ENCODE measurements at places on chromosomes 5 and 9. TPM values are rescaled to one million over a fixed set of nuclear protein-coding genes. Genes with fewer than 3 reads are reported as not detected.

The PDCD1LG2 gene
- total RNA-seq: 0.26 TPM

DNA sequence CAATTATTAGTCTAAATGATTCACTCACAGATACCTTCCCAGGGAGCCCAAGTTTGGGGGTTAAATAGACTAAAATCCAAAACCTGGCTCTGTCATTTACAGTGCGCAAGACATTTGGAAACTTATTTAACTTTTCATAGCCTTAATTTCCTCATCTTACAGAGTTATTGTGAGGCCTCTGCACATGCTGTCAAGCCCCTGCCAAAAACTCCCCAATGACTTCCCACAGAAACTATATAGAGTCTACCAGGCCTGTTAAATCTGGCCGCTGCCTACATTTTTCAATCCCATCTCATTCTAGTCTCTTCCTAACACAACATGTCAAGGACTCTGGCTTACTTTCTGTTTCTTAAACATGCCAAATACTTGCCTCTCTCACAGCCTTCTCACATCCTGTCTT lies 412.5 kb downstream of the ELAVL2 start:
- DNase-seq: no peak

DNA sequence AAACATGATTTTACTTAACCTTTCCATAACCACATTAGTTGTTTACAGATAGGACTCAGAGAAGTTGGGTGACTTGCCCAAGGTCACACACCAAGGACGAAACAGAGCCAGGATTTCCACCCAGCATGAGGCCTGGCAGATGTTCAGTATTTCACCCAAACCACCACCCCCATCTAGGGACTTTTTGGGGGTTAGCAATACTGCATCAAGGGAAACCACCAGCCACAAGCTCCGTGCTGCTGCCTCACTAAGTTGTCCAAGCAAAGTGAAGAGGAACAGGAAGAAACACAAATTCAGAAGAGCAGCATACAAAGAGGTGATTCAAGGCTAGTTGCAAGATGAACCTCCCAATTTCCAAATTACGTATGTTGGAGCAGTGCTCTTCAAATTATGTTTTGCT lies 219.6 kb upstream of the RORB start:
- no peak for DNase-seq

GRCh38 chr5:164748861-164749260 lies 1243.4 kb downstream of the MAT2B start:
- no peak for DNase-seq

- no peak for DNase-seq
These were observed 312.0 kb downstream of the CDK5RAP2 start for GRCh38 chr9:120267929-120268328.

DNA sequence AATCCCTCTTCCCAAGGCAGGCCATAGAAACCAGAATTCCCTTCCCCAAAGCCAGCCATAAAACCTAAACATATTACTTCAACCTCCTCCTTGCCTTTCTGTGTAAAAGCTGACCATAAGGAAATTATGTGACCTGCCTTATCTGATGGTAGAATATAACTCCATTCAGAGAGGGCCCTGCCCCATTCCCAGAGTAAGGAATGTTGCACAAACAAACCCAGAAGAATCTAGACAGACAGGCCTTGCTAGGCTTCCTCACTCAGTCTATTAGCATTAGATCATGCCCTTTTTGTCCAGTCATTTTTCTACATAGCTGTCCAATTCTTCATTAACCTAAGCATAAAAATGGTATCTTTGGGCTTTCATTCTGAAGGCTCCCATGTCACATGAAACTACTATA lies 17.8 kb upstream of the IFNB1 start:
- no peak for DNase-seq

DNA sequence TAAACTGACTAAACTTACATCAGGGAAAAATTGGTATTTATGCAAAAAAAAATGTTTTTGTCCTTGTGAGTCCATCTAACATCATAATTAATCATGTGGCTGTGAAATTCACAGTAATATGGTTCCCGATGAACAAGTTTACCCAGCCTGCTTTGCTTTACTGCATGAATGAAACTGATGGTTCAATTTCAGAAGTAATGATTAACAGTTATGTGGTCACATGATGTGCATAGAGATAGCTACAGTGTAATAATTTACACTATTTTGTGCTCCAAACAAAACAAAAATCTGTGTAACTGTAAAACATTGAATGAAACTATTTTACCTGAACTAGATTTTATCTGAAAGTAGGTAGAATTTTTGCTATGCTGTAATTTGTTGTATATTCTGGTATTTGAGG lies 16.6 kb upstream of the SRP19 start:
- DNase-seq: no peak

GRCh38 chr9:79224672-79225433 lies 346.9 kb upstream of the TLE4 start:
- DNase-seq: no peak

DNA sequence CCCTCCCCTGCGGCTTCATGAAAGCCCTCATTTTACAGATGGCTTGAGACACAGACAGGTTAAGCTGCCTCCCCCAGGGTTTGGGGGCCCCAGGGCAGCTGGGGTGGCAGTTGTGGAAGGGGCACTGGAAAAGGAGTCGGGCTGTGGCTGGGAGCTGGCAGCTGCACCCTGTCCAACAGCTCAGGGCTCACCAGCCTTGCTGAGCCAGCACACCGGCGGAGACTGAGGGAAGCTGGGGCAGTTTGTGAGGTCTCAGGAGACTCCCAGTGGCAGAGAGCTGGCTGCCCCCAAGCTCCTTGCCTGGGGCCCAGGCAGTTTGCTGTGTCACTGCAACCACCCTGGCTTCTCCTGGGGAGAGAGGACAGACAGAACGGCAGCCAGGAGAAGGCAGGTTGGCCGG lies 34.8 kb upstream of the RAPGEF1 start:
- DNase-seq: no peak

Data from esophagus squamous epithelium (tissue), 5 donors.